Suprapubic skin (tissue), 4 donors: ENCODE measurements at places on chromosomes 12 and 14. TPM values are rescaled to one million over a fixed set of nuclear protein-coding genes. Genes with fewer than 3 reads are reported as not detected.

DNA sequence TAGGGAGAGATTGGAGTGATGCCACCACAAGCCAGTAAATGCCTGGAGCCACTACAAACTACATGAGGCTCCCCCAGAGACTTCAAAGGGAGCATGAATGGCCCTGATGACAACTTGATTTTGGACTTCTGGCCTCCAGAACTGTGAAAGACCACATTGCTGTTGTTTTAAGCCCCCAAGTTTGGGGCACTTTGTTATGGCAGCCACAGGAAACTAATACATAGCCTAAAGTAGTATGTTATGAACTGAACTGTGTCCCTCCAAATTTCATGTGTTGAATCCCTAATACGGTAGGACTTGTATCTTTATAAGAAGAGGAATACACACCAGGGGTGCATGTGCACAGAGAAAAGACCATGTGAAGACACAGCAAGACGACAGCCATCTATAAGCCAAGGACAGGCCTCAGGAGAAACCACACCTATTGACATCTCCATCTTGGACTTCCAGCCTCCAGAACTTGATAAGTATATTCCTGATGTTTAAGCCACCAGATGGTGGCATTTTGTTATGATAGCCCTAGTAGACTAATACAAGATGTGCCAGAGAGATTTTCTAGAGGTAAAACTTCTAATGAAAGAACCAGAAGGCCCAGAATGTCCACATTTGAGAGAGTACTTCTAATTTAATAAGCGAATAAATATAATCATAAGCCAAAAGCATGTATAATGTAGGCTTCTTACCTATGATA, 127.1 kb upstream of the BMP4 start:
- no peaks in the 10 kb centered on the region for H3K27me3 ChIP-seq
- H3K4me3 ChIP-seq, result no peak overlapping the region
- no peaks in the 10 kb centered on the region for H3K36me3 ChIP-seq
- no peak for DNase-seq
- H3K4me1 ChIP-seq, result no peaks in the 10 kb centered on the region

DNA sequence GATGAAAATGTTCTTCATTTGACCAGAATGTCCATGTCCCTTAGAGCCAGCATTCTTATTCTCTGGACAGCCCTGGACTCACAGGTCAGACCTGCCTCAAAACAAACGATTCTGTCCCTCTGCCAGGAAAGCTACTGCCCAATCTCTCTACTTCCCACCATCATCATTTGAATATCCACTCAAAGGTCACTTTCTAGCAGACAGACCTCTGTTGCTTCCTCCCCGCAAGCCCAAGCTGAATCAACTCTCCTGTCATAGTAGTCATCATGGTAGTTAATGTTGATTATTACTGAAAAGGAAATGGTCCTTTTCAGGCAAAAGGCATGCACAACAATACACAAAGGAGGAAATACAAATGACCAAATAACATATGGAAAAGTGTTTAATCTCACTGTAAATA, 39.6 kb upstream of the CPM start:
- no peak for DNase-seq
- H3K27me3 ChIP-seq, result no peaks in the 10 kb centered on the region
- H3K27ac ChIP-seq, result no peak overlapping the region
- H3K4me3 ChIP-seq, result no peak overlapping the region
- no peaks in the 10 kb centered on the region for H3K4me1 ChIP-seq

DNA sequence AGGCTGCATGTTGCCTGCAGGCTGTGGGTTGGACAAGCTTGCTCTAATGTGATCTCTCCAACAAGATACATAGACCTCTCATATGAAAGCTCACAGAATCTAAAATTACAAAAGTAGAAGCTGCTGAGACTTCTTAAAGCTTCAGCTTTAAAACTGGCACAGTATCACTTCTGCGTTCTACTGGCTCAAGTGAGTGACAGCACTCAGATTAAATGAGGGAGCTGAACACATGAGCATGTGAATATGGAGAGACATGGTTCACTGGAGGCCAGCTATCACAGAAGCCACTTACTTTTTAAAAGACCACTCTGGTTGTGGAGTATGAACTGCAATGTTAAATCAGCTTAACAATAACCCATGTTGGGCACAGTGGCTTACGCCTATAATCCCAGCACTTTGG, 29.1 kb upstream of the ANO6 start:
- no peak overlapping the region for H3K27ac ChIP-seq
- no peaks in the 10 kb centered on the region for H3K4me1 ChIP-seq
- H3K27me3 ChIP-seq, result no peaks in the 10 kb centered on the region
- H3K36me3 ChIP-seq, result no peaks in the 10 kb centered on the region
- no peak overlapping the region for H3K4me3 ChIP-seq

SYT10 gene
- not detected for total RNA-seq

DNA sequence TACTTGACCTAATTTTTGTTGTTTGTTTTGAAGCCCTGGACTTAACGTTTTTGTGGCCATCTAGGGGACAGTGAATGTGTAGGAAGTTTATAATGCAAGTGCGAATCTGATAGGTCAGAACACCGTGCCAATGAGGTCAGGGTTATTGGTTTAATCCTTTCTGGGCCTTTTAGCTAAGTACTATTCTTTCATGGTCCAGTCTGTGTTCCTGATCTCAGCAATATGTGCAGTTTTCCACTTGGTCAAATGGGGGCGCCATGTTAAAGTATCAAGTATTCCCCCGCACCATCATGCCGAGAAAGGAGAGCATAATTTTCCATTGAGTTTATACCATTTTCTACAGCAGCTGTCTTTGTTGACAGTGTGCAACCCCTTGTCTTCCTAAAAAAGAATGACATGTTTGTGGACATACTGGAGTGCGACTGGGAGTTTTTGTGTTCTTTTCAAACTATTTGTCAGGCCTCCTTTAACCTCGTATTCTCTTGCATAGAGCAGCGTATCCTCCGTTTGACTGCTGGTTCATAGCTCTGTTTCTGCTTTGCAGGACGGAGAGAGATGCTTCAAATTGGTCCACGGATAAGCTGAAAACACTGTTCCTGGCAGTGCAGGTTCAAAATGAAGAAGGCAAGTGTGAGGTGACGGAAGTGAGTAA, 1.3 kb downstream of the AHSA1 start:
- no peak overlapping the region for H3K27ac ChIP-seq
- H3K4me1 ChIP-seq, result peaks cover 31% of the 10 kb centered on the region
- H3K36me3 ChIP-seq, result peaks cover 41% of the 10 kb centered on the region

DNA sequence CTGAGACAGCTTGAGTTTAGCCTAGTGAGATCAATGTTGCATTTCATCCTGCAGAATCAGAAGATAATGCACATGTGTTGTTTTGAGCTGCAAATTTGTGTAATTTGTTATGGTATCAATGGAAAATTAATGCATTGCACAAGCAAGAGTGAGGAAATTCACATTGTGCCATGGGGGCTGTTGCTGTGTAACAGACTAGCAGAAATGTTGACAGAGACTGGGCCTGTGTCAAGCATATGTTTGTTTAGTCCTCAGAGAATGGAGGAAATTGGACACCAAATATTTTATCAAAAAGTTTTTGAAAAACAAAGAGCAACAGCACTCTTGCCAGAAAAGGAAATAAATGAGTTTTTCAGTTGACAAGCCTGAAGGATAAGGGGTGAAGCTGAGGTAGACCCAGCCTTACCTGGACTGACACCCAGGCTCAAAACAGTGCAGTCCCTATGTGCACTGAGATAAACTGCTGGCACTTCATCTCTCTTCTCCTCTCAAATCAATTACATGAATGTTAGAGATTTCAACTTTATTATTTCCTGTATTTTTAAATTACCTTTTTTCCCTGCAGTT, 1150.0 kb downstream of the FSCB start:
- H3K27me3 ChIP-seq, result no peaks in the 10 kb centered on the region
- no peaks in the 10 kb centered on the region for H3K36me3 ChIP-seq
- no peaks in the 10 kb centered on the region for H3K4me1 ChIP-seq
- H3K4me3 ChIP-seq, result no peak overlapping the region

MORN3 gene
- total RNA-seq, result 1.5 TPM

GRCh38 chr14:59116984-59117415, 71.5 kb upstream of the DAAM1 start:
- no peaks in the 10 kb centered on the region for H3K27me3 ChIP-seq
- no peaks in the 10 kb centered on the region for H3K4me1 ChIP-seq
- DNase-seq, result no peak
- H3K36me3 ChIP-seq, result no peaks in the 10 kb centered on the region

- H3K4me3 ChIP-seq, result no peak overlapping the region
- no peak for DNase-seq
- H3K4me1 ChIP-seq, result peaks cover 45% of the 10 kb centered on the region
- peak overlapping the region; percentile 16 for H3K27ac ChIP-seq
- H3K27me3 ChIP-seq, result no peaks in the 10 kb centered on the region
- H3K36me3 ChIP-seq, result no peaks in the 10 kb centered on the region
Observed at GRCh38 chr14:68541178-68541896, 251.5 kb downstream of the ZFP36L1 start.

DNA sequence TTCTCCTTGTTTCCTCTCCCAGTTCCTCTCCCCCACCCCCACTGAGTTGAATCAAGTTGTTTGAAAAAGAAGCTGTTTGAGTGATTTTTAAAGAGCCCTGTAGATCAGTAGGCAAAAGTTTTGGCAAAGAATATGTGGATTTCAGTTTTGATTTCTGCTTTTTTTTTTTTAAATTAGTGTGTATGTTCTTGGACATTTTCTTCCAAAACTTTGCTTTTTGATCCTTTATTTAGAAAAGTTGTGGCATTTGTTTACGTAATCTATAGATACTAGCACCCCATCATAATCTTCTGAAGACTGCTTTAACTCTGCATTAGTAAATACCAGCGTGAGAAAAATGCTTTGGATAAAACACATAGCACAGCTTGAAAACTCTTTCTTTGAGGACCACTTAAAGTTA, 190.3 kb upstream of the SEL1L start:
- no peak overlapping the region for H3K27ac ChIP-seq
- no peak for DNase-seq
- H3K4me1 ChIP-seq, result no peaks in the 10 kb centered on the region
- no peaks in the 10 kb centered on the region for H3K27me3 ChIP-seq
- H3K4me3 ChIP-seq, result no peak overlapping the region
- H3K36me3 ChIP-seq, result no peaks in the 10 kb centered on the region

GRCh38 chr12:105453316-105453715, 122.8 kb downstream of the C12orf75 start:
- no peaks in the 10 kb centered on the region for H3K27me3 ChIP-seq
- H3K4me1 ChIP-seq, result peaks cover 4% of the 10 kb centered on the region
- DNase-seq, result no peak
- no peaks in the 10 kb centered on the region for H3K36me3 ChIP-seq

DNA sequence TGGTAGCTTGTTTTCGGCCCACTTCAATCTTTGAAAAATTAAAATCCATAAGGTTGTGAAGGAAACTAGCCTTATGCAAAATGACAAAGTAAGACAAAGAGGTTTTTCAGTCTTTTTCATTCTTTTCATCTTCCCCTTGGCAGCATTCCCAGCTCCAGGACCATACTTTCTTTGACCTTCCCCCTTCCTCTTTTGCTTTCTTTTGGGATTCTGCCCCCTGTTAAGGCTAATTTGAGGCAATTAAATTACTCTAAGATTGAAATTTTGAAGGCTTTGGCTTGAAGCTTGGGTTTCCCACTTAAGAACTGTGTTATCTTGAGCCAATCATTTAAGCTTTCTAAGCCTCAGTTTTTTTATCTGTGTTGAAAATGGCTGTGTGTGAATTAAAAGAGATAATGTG, 124.9 kb downstream of the DACT1 start:
- no peak overlapping the region for H3K4me3 ChIP-seq
- DNase-seq, result no peak
- no peak overlapping the region for H3K27ac ChIP-seq
- no peaks in the 10 kb centered on the region for H3K4me1 ChIP-seq

- no peaks in the 10 kb centered on the region for H3K4me1 ChIP-seq
- H3K4me3 ChIP-seq, result no peak overlapping the region
- H3K36me3 ChIP-seq, result no peaks in the 10 kb centered on the region
- H3K27ac ChIP-seq, result no peak overlapping the region
- H3K27me3 ChIP-seq, result no peaks in the 10 kb centered on the region
Observed at GRCh38 chr14:63573581-63573980, 30.4 kb upstream of the PPP2R5E start.

WDHD1 gene
- 2.2 TPM for total RNA-seq

TSHR gene
- not detected for total RNA-seq

TDRD9 gene
- not detected for total RNA-seq

GZMH gene
- total RNA-seq, result not detected

DNA sequence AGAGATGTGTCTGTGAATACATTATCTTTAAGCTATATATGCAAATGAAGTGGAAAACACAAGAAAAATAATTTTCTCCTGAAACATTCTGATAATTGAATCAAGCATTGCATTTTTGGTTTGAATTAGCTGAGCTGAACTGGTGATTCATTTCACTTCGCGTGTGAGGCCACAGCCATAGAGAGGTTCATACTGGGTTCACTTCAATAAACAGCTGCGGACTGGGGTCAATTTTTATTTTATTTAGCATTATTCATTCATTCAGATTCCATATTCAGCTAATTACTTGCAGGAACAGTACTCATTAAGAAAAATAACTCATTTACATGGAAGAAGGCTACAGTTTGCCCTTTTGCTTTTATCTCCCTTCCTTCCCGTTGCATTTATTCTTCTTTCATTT, 195.2 kb upstream of the LRIG3 start:
- H3K27ac ChIP-seq, result no peak overlapping the region
- H3K4me1 ChIP-seq, result peaks cover 4% of the 10 kb centered on the region

NINJ2 gene
- 20.9 TPM for total RNA-seq

DNA sequence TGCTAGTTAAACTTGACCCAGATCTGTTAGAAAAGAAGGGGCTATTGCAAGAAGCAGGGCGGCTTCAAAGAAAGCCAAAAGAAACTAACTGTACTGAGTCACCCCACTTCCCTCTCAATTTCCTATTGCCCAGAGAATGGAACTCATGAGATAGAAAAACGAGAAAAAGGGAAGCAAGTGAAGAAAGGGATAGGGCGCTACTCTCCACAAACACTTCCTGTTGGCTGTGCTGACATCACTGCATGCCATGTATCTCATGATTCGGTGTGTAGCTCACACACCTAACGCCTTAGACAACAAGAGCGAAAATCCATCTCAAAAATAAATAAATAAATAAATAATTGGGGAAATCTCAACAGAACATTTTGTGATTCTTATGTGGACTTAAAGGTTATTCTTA, 13.0 kb upstream of the P2RX4 start:
- no peaks in the 10 kb centered on the region for H3K4me1 ChIP-seq
- H3K4me3 ChIP-seq, result no peak overlapping the region
- H3K27ac ChIP-seq, result no peak overlapping the region
- H3K36me3 ChIP-seq, result no peaks in the 10 kb centered on the region
- H3K27me3 ChIP-seq, result no peaks in the 10 kb centered on the region

GUCY2C gene
- 0.11 TPM for total RNA-seq

DNA sequence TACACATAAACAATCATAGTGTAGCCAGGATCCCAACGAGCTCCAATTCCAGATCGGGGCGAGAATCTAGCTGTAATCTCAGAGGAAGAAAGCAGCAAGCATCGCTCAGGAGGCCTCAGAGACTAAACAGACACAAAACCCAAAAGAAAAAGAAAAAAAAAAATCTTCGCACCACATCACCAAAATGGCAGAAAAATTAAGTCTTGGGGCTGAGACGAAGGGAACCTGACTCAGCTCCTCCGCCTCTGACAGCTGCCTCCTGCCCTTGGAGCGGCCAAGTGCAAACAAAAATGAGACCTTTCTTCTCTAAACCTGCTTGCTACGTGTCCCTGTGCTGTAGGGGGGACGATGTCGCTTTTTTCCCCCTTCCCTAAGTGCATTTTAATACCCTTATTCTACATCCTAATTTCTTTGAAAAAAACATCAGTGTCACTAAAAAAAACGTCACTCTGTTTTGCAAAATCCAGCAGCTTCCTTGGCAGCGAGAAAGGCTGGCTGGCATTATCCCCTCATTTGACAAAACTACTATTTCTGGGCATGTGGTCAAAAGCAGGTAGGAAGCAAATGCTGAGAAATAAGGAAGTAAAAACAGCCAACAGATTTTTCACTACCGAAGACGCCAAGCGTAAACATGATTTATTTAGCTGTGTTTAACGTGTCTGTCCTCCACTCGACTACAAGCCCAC, 30.5 kb downstream of the BCL11B start:
- peaks cover 11% of the 10 kb centered on the region for H3K27me3 ChIP-seq
- H3K4me1 ChIP-seq, result peaks cover 56% of the 10 kb centered on the region
- DNase-seq, result no peak
- peak overlapping the region; percentile 84 for H3K27ac ChIP-seq
